ENCODE measurements at places on chromosomes 11 and 22.
A peak's percentile ranks its signal among the peaks of the same experiment; 100 is the strongest.

DNA sequence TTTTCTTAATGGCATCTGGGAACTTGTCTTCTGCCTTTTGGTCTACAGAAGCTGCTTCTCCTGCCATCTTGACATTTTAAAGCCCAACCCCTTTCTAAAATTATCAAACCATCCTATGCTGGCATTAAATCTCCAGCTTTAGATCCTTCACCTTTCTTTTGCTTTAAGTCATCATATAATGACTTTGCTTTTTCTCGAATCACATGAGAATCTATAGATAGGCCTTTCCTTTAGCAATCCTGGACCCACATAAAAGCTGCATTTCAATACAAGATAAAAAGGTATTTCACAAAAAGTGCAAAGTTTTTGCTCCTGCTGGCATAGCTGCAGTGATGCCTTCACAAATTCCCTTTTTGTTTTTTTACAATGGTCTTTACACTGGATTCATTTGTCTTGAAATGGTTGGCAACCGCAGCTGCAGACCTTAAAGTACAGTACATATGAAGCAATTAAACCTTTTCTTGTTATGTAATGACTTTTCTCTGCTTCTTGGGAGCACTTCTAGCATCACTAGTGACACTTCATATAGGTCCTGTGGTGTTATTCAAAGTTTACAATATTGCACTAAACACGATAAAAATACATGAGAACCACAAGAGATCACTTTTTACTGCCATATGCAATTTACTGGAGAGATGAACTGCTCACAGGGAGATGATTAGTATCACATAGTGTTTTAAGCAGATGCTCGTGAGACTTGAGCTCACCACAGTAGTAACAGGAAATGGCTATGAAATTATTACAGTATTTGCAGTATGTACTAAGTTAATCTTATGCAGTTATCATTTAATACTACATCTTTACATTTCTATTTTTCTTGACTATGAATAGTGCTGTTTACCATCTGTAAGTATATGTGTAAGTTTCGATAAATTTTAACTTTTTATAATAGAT, 41.6 kb downstream of the ACER3 start:
- no peak for DNase-seq

GRCh38 chr11:67278135-67278938, 10.8 kb upstream of the ANKRD13D start:
- no peak for DNase-seq

- no peak for DNase-seq
Observed at GRCh38 chr22:26779108-26779507, 121.7 kb downstream of the MIAT start.

DNA sequence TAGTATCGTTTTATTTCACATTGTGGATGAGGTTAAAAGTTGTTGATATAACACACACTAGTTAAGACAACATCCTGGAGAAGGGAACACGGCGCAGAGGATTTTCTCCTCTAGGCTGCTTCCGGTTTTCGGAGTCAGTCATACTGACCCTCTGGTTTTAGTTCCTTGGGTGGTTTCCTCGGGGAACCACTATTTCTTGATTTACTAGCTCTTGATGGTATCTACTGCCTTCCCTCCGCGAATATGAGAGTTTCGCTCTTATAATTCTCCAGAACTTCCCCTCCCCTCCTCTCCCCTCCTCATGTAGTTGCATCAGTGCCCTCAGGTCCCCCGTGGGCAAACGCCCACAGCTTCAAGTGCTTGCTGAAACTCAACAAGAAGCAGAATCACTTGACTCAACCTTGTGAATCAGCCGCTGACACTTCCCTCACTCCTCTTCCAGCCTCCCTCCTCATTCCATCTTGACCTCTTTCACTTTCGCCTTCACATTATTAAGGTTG, 15.9 kb upstream of the APOBEC3A start:
- peak; percentile 37 for DNase-seq

GRCh38 chr11:79152511-79152910, 288.3 kb downstream of the TENM4 start:
- DNase-seq: no peak

DNA sequence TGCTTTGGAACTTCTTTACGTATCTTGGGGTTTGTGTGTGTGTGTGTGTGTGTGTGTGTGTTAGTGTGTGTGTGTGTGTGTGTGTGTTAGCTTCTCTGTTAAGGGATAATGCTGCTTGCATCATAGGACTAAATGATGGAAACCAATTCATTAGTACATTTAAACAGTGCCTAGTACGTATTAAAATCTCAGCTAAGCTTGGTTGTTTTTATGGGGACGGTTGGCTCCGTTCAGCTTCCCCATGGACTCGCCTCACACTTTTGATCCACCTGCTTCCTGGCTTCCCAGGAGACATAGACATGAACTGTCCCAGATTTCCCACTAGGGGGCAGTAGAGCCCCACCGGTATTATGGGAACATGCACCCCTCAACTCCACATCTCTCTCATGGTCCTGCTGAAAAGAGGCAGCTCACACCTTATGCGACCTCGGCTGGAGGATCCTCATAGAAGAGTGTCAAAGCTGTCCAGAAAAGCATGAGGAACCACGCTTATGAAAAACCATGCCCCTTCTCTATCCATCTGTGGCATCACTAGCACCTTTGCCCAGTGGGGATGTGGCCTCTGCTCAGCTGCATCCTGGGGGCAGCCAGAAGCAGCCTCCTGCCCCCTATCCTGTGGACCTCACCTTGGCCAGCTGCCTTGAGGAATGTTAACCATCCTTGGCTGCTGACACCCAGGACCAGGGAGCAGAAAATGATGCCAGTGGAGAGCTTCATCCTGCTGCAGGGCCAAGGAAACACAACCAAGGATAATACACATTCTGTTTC, 9.7 kb upstream of the SAAL1 start:
- peak; percentile 27 for DNase-seq

- no peak for DNase-seq
Observed at GRCh38 chr11:134033696-134034491, 35.0 kb upstream of the JAM3 start.
